ENCODE measurements at places on chromosomes 7 and 10. TPM values are rescaled to one million over a fixed set of nuclear protein-coding genes. Genes with fewer than 3 reads are reported as not detected.
A peak's percentile ranks its signal among the peaks of the same experiment; 100 is the strongest.

GRCh38 chr10:119653209-119653608, 2.0 kb downstream of the BAG3 start:
- DNase-seq, result no peak

GRCh38 chr7:13965077-13965476, 24.4 kb downstream of the ETV1 start:
- no peak for DNase-seq

DNA sequence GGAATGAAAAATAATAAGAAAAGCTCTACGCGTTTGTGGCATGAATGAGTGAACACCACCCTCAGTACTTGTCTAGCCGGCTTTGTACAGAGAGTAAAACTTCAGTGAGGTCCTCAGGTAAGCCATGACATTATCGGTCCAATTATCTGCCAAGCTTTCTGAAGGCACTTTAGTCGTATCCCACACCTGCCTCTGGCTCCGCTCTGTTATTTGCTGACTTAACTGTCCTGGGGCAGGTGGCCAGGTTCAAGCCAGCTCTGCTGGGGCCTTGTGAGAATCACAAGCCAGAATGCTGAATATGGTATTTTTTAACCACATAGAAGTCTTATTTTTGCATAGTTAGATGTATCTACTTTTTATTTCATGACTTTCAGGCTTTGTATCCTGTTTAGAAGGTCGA, 66.0 kb upstream of the FHIP2A start:
- no peak for DNase-seq

GRCh38 chr10:3832022-3832786, 47.2 kb upstream of the KLF6 start:
- DNase-seq, result no peak

DNA sequence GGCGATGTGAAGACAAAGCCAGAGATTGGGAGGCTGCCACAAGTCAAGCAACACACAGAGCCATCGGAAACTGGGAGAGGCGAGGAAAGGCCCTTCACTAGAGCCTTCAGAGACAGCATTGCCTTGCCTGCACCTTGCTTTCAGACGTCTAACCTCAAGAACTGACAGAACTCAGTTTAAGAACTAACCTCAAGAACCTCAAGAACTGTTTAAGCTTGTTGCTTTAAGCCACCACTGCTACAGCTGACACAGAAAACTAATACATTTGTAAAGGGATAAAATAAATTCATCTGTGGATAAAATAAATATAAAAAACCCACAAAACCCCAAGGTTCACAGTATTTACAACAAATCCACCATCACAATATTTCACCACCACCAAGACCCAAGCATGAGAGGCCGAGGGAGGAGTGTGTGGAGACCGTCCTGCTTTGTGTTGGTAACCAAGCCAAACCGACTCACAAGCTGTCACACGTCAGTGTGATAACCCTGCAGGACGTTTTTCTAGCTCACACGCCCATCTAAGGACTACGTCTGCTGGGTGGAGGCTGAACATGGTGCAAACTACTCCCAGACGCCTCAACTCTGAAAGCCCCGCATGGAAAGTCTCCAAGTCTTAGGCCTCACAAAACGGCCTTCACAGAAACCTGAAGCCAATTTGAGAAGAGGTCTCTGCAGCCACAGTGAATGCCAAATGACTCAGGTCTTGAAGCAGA, 116.8 kb downstream of the ABLIM1 start:
- no peak for DNase-seq

DNA sequence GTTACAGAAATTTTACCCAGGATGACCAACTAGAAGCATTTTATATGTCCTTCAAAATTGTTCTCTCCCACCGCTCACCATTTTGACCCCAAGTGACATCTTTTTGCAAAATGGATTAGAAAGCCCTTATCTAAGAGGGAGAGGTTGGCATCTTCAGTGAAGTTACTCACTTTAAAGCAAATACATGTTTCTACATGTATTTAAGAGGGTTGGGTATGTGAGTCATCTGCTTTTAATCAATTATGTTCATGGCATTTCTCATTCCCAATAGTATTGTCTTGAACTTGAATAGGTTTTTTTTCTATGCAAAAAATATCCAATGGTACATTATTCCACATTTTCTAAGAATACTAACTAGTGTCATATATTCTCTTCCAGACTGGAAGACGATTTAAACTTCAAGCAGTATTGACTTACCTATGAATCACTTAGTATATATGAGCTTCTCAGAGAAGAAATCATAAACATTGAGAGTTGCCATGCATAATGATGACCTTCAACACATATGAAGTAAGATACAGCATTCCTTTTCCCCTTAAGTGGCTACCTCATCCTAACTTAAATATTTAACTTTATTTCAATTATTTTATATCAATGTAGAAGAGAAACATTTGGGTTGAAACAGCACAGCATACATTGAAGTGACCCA, 132.8 kb downstream of the POLR1F start:
- DNase-seq, result no peak

- DNase-seq, result peak; percentile 82
Observed at GRCh38 chr7:105653441-105654005, 72.2 kb upstream of the EFCAB10 start.

DNA sequence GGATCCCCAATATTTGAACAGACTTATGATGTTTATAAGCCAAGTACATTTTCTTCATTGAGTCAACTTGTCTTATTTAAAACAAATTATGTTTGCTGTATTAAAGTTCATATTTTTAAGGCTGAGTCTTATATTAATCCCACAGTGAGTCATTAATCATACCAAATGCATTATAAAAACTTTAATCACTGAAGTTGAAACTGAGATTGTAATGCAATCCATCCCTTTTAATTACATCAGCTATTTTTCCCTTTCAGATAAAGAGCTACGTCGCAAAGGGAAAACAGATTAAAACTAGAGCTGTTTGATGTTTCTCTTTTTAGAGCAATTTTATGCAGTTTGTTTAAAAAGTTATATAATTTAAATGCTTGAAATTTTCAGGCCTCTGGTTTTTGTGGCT, 183.0 kb downstream of the ARID5B start:
- no peak for DNase-seq

GRCh38 chr7:34825221-34825620, 167.2 kb downstream of the NPSR1 start:
- no peak for DNase-seq

DNA sequence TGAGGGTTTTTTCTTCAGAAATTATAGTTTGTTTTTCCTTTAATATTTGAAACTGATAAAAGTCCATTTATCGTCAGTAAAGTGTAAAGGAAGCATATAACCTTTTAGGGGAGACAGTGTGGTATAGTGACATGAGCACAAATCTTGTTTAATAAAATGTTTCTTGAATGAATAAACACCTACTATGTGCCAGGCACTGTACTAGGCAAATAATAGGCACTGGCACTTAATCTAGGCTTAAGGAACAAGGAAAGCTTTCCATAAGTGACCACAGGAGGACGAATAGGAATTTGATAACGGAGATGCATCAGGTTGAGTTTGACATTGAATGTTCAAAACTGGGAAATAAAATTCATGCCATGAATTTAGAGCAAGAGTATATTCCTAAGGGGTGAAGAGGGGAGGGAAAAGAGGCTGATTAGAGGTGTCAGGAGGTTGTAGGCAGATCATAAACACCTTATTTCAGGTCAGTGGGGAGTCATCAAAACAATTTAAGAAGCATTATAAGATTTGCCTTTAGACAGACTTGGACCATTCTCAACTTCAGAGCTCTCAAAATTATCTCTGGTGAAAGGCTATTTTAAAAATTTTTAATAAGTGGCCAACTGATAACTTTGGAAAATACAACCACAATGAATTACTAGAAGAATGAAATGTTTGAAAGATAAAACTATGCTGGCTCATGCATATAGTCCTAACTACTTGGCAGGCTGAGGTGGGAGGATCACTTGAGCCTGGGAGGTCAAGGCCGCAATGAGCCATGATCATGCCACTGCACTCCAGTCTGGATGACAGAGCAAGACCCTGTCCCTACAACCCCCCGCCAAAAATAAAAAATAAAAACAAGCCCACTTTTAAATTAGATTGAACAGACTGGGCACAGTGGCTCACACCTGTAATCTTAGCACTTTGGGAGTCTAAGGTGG, 22.4 kb downstream of the RALA start:
- DNase-seq, result no peak

DNA sequence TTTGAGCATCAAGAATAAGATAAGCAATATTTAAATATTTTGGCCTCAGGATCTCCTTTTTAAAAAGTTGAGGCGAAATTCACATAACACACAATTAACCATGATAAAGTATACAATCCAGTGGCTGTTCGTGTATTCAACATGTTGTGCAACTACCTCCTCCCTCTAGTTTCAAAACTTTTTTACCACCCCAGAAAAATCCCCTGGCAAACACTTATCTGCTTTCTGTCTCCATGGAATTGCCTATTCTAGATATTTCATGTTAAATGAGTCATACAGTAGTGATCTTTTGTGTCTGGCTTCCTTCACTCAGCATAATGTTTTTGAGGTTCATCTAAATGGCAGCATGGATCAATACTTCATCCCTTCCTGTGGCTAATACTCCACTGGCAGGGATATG, 31.8 kb upstream of the IL15RA start:
- no peak for DNase-seq

DNA sequence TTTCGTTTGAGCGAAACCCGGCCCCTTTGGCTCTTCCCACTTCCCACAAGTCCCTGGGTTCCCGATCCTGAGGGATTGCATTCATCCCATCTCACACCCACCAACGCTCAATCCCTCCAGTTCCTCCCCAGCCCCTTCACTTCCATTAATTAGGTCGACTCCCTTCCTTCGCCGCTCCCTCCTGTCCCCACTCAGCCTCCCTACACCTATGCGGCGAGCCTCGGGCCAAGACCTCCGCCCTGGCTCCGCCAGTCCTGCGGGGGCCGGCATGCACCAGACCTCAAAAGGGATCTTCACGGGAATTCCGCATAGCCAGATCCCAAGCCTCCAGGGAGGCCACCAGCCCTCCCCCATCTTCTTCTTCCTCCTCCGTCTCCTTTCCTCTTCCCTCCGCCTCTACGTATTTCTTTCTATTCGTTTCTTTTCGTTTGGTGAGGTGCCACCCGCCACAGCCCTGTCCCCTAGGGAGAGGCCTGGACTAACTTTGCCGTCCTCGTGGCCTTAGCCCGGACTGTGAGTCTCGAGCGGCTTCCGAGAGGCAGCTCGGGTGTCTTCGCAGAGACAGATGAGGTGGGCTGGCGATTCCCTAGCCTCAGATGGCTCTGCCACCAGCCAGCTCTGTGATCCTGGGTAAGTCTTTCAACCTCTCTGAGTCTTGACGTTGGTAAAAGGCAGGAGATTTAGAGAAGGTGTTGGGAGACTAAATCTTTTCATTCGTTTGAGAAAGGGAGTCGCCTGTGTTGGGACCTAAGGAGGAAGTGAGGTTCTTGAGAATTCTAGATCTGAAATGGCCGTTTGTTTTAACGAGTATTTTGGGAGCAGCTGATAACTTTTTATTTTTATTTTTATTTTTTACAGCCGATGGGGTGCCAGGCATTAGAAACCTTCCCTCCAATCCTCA, 8.1 kb upstream of the LBX1 start:
- DNase-seq, result no peak

DNA sequence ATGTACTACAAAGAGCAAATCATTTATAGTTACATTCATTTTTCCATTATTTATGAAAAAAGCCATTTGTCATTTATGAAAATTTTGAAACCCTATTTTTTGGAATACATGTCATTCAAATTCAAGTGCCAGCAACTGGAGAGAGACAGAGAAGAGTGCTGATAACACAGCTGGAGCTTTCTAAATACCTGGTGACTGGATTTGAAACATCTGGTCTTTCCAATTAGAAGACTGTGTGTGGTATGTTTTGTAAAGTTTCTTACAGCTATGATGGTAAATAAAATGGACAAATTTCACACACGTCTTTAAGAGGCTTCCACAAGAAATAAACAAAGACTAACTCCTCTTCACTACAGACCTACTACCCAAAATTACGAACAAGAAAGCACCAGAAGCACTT, 56.8 kb downstream of the CHCHD3 start:
- no peak for DNase-seq

DNA sequence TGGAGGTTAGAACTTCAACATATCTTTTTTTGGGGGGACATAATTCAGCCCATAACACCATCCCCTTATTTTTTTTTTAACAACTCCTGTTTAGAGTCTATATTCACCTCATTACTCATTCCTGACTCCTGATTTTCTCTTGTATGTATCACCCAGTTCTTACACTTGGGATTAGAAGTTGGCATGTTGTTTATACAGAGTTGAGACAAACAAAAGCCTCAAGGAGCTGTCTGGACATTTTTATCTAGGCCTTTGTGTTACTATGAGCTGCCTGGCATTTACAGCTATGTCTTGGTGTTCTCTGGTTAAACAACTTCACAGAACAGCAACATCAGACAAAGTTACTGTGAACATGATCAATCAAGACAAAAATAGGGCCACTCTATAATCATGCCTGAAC, 517.5 kb downstream of the KIF20B start:
- DNase-seq, result no peak

- DNase-seq, result no peak
Observed at GRCh38 chr10:20975236-20975635, 78.1 kb upstream of the NEBL start.

DNA sequence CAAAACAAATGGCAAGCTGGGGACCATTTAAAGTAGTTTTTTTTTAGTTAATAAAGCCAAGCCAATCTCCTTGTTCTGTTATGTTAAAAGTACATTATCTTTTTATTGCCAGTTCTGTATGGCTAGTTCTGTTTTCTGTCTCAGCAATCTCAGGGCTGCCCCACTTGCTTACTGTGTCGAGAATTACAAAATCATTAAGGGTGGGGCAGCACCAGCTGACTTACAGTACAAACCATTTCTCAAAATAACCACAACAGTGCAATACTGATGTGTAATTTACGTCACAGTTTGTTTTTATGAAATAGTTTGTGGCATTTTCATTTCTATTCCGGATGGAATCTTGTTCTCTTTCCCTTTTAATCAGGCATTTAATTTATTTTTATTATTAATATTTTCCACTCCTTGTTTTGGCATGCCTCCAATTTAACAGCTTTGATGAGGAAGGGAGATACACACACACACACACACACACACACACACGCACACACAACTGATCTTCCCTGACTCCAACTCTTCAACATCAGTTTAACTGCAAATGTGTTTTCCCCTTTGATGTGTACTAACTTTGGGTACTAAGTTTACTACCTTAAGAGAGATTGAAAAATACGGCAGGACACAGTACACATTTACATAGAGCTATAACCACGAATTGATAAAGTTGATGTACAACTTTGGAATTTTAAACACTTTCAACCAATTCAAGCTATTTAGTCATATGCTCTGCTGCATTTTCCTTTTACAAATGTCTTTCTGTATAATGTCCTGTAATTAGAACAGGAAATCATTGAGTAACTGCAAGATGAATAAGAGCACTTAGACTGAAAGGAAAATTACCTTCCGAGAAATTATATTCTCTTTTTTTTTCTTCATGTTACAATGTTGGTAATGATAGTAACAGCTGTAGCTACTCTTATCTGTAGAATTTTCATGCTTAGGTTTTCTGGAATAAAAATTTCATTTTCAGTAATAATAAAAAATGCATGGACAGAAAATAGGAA, 91.5 kb downstream of the ARID5B start:
- no peak for DNase-seq

TUBB8 gene
- 0.31 TPM for total RNA-seq

CDK14 gene
- 0.71 TPM for total RNA-seq

CACNB2 gene
- not detected for total RNA-seq

COL13A1 gene
- not detected for total RNA-seq
